ENCODE measurements at places on chromosomes 7 and 10.

GRCh38 chr7:47027695-47028240, 554.1 kb downstream of the TNS3 start:
- DNase-seq, result no peak

DNA sequence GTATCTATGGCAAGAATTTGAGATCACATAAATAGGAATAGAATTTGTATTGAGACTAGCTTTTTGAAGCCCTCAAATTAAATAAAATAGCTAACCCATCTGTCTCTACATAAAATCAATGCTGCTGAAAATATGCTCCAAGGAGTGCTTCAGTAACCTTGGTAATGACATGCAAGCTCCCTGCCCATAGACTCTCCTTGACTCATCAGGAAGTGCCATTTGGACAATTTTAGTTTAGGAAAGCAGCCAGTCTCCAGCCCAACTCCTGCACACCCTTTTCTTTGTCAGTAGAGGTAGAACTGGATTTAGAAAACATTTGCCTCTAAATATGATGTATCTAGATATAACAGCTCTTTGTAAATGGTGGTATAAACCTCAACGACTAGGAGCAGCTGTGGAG, 69.9 kb upstream of the PTPRZ1 start:
- no peak for DNase-seq

GRCh38 chr10:48444266-48444665, 137.8 kb downstream of the MAPK8 start:
- no peak for DNase-seq

DNA sequence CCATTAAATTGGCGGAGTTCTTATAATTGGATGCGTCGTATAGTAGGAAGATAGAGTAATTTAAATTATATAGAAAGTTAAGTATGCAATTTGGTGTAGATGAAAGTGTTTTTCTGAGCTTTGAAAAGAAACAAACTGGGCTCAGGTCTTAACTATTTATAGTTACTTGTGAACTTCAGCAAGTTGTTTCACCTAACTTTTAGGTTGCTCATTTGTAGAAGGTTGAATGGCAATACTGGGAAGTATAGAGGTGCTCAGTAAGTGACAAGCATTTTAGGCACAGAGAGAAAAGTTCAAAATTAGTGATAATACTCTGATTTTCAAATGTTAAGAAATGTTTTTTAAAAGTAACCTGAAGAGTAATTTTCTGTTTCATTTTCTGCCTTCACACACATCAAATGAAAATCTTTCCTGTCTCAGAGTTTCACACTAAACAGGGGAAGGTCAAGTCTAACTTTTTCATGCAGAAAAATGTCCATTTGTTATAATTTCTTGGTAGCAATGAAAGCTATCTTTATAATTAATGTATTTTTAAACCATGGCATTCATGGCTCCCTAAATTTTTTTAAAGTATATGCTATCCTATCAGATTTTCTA, 146.5 kb downstream of the PHF14 start:
- DNase-seq, result no peak

DNA sequence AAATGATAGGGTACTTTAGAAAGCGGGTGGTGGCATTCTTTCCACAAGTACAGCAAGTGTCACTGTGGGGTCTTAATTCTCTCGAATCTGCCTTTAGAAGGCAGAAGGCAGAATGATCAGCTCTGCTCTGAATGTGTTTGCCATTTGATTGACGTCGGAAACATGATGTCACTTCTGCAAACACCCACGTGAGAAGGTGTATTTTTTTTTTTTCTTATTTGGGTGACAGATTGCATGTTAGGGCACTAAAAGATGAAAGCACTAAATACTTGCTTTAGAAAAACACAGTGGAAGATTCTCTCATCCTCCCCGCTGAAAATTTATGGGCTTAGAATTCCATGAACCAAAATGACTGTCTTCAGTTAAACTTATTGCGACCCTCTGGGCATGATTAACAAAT, 150.2 kb downstream of the TCF7L2 start:
- DNase-seq, result no peak

GRCh38 chr10:96690755-96691730, 29.3 kb downstream of the PIK3AP1 start:
- DNase-seq, result no peak

DNA sequence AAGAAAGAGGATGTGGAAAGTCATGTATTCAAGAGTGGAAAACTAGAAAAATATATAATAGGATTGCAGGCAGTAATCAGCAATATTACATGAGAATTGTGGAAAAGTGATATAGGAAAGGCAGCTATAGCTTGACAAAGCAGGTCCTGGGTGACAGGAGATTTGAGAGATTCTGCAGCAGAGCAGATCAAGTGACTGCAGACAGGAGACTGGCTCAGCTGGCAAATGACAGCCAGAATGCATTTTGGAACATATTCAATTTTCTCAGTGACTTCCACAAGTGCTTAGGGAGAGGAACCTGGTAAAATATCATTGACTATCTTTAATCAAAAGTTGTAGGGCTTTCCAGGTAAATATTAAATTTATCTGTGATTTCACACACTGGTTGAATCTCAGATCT, 260.5 kb upstream of the CACNA2D1 start:
- DNase-seq, result no peak

Measured in NCI-H774 (cell line).